ENCODE measurements at places on chromosomes 11 and 22.
A peak's percentile ranks its signal among the peaks of the same experiment; 100 is the strongest.

GRCh38 chr22:20654343-20655208 is 119.3 kb upstream of the SERPIND1 start:
- no peak for DNase-seq

- DNase-seq, result peak; percentile 21
These were observed 139.6 kb upstream of the E2F8 start for GRCh38 chr11:19380375-19380774.

- DNase-seq, result peak; percentile 30
These were observed 66.1 kb downstream of the ARHGAP42 start for GRCh38 chr11:100753172-100753543.

- DNase-seq, result no peak
These were observed 9.9 kb downstream of the IFT27 start for GRCh38 chr22:36765943-36766450.

- DNase-seq, result no peak
These were observed 547.6 kb downstream of the INSC start for GRCh38 chr11:15662285-15662684.

DNA sequence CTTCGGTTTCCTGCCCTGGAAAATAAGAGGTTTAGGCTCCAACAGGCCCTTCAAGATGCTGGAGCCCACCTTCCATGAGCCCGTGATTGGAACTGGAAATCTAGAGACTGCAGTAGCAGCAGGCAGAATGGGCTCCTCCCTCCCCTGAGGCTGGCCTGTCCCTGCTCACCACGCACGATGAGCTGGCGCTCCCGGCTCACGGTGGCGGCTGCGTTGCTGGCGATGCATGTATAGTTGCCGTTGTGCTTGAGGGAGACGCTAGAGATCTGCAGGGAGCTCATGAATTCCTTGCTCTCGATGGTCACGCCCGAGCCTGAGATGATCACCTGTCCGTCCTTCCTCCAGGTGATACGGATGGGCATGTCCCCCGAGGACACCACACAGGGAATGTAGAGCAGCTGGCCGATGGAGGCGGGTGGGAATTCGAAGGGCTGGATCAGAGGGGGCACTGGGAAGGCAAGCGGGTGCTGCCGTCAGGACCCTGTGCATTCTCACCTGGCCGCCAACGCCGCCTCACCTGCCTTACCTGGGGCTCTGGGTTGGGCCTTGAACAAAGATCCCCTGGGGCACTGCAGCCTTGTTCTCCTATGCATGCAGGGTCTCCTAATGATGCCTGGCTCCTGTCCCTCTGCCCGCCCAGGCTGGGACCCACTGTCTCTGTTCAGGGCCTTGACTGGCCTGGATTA is 177.8 kb downstream of the CEP164 start:
- DNase-seq, result no peak
